ENCODE measurements at places on chromosomes 6 and 20.
A peak's percentile ranks its signal among the peaks of the same experiment; 100 is the strongest.

DNA sequence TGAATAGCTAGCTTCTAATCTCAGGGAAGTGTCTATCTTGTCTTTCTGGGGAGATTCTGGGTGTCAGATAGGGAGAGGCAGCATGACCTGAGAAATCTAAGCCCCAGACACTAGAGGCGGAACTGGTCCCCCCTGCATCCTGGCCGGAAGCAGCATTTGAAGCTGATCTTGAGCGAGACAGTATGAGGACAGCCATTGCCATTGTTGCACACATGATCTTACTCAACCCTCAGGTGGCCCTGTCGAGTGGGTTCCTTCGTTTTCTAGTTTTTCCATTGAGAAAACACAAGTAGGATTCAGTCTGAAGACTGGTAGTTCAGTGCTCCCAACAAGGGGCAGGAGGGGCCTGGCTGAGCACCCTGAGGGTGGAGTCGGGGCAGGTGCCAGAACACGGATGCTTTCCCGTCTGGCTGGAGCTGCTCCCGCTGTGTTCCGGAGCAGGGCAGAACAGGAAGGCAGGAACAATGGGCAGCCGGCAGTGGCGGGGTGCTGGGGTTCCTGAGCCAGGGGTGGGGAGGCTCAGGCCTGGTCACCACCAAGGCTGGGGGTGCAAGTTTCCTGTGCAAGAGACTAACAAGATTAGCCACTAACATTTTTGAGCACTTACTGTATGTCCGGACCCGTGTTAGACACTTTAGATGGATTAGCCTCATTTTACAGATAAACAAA lies 7.9 kb upstream of the SDCBP2 start:
- DNase-seq: no peak

GRCh38 chr6:47310131-47310480 lies 401 bp upstream of the TNFRSF21 start:
- no peak for DNase-seq

- DNase-seq: no peak
Measured at GRCh38 chr6:87788141-87788540, 86.1 kb upstream of the AKIRIN2 start.

DNA sequence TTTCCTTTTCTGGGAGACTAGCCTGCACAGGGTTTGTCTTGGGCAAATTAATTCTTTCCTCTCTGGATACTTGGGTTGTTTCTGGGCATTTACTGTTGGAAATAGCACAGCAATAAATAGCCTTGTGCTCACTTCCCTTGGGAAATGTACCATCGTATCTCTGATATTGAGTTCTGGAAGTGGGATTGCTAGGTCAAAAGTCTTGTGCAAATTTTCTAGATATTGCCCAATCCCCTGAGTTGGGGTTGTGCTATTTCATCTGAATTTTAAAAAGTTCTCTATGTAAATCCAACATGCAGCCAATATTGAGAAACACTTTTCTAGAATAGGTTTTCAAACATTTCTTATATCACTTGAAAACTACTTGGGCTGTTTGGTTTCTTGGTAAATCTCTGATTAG lies 64.0 kb upstream of the ELOVL5 start:
- no peak for DNase-seq

DNA sequence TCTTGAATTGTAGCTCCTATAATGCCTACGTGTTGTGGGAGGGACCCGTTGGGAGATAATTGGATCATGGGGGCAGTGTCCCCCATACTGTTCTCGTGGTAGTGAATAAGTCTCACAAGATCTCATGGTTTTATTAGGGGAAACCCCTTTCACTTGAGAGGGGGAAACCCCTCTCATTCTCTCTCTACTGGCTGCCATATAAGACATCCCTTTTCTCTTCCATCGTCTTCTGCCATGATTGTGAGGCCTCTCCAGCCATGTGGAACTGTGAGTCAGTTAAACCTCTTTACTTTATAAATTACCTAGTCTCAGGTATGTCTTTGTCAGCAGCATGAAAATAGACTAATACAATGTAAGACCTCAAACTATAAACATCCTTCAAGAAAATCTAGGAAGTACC lies 23.1 kb downstream of the PAQR8 start:
- DNase-seq: no peak

GRCh38 chr6:158642097-158642601 lies 2.4 kb downstream of the DYNLT1 start:
- no peak for DNase-seq

GRCh38 chr20:14609328-14610221 lies 272.2 kb upstream of the FLRT3 start:
- DNase-seq: no peak

GRCh38 chr20:56927127-56927526 lies 298.0 kb downstream of the TFAP2C start:
- DNase-seq: no peak

GRCh38 chr20:31488115-31488514 lies 13.0 kb downstream of the REM1 start:
- no peak for DNase-seq

GRCh38 chr20:18845017-18845416 lies 31.4 kb downstream of the SCP2D1 start:
- no peak for DNase-seq

- DNase-seq: no peak
Measured at GRCh38 chr6:32604434-32604877, 14.8 kb upstream of the HLA-DRB1 start.

DNA sequence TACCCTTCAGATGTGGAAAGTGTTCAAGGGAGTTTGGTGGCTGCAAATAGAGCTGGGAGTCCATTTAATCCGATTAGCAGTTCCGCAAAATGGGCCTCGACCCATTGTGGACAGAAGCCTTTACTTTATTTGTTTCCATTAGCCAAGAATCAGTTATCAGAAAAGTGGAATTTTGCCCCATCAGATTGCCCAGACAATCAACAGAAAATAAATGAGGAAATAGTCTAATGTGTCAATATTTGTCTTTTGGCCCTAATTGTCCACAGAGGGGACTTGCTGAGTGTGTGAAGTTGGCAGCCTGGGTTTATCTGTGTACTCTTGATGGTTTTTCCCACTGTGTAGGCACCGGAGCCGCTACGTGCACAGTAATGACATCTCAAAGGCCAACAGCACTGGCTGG lies 134.3 kb downstream of the LINC00237 start:
- DNase-seq: no peak

GRCh38 chr6:89475634-89476033 lies 42.7 kb downstream of the ANKRD6 start:
- DNase-seq: peak; percentile 48

DNA sequence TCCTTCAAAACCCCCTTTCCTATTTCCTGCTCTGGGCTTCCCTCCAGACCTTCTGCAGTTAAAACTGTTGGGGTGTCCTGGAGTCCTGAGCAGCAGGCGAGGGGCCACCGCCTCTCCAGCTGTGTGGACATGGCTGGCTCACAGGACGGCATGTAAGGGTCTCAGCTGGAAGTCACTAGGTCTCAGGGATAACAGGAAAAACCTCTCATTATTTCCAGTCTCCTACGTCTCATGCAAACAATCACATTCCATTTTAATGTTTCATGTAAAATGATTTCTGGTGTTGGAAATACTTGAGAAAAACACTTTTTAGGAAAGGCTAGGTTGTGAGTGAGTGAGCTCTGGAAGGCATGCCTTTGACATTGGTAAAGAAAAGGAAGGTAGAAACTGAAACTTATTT lies 158.7 kb downstream of the SCML4 start:
- no peak for DNase-seq

DNA sequence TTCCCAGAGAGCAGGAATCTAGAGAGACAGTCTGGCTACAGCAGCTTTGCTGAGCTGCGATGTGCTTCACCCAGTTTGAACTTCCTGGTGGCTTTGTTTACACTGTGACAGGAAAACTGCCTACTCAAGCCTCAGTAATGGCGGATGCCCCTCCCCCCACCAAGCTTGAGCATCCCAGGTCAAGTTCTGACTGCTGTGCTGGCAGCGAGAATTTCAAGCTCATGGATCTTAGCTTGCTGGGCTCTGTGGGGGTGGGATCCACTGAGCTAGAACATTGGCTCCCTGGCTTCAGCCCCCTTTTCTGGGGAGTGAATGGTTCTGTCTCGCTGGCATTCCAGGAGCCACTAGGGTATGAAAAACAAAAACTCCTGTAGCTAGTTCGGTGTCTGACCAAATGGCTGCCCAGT lies 91.0 kb upstream of the ESR1 start:
- no peak for DNase-seq

DNA sequence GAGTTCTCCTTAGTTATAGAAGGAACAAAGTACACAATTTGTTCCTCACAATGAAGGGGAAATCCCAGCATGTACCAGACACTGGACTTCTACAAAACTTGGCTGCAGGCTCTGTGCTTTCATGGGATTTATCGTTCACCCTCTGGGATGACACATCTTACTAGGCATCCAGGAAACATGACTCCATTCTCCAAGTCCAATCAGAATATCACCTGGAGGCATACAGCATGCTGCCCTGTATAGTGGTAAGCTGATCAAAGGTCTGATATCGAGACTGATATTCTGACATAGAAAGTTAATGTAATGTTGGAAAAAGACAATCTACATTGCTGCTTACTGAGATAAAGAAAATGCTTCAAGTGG lies 6.7 kb downstream of the RWDD2A start:
- no peak for DNase-seq

GRCh38 chr20:57851796-57852195 lies 142.0 kb upstream of the PMEPA1 start:
- no peak for DNase-seq

- peak; percentile 22 for DNase-seq
Measured at GRCh38 chr6:46221222-46221793, 50.5 kb upstream of the ENPP5 start.

DNA sequence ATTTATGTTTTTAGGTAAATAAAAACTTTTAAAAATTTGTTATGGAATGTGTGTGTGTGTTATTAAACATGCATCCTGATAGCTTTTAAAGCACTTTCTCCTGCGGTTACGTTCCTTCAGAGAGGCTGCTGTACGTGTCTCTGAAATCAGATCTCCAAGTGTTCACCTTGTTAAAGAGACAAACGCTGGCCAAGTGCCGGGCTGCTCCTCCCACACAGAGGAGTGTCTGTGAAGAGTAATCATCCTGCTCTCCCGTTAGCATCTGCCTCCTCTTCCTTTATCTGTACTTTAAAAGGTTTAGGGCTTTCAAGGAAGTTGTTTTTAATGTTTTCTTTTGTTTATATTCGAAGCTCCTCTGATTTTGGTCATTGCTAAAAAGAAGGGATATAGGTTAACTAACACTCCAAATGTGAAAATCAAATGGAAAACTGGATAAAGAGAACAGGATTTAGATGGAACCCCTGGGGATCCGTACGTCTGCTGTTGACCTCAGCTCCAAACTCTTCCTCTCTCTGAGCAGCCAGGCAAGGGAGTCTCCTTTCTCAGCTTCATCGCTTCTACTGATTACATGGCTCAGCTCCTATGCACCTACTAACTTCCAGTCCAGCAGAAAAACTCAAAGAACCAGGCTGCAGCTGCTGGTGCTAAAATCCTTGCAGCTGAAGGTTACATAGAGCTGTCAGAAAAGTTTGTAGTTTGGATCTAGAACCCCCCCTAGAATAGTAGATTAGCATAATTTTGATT lies 20.0 kb downstream of the IRF4 start:
- no peak for DNase-seq

DNA sequence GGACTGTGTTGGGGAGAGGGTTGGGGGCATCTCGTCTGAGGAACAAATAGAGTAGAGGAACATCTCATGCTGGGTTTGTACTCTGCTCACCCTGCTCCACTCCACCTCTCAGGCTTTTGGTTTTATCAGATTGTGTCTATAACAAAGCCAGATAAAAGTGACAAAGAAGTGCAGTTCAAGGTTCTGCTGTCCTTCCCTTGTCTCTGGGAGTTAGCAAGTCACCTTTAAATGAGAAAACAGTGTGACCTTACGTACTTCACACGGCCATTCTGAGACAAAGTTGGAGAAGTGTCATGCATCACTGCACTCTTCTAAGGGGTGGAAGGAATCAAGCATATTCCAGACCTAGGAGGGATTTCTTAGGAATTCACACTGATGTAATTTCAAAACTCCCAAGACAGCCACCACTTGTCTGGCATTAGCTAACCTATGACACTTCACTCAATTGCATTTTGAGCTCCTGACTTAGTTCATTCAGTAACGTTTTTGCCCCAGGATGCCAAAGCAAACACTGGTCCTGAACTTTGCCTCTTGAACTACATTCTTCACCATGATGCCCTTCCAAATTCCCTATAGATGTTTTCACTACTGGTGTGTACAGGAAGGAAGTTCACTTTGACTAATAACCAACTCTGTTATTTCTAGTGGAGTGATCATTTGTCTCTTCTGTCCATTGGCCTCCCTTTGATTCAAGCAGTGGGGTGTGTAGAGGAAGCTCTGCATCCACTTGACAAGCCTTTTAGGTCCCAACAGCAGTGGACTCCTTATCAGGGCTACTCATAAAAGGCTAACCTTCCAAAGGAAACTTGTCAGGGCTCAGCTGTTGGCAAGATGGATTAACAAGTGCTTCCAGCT lies 647.6 kb upstream of the FLRT3 start:
- no peak for DNase-seq

Data from Jurkat, Clone E6-1 (cell line).